Activated T-cell treated with anti-CD3 and anti-CD28 coated beads for 4 hours (primary cell): ENCODE measurements at places on chromosomes 1 and 21.

DNA sequence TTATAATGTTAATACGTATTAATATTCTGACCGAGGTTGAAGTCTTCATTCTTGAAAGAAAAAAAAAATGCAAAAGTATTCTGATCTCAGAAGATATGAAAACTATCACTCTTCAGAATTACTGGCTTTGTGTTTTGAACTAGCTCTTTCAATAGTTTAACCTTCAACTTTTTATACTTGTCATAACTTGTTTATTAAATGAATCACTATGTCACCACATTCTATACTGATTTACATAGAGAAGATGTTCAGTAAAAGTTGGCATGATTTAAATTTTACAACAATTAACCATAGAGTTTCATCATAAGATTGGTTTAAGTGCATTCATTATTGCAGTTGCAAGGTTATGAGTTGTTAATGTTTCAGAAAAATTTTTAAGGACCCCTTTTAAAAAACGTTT is 57.3 kb downstream of the HS2ST1 start:
- no peak for DNase-seq

GRCh38 chr1:42835422-42835821 is 11.0 kb upstream of the ZNF691 start:
- DNase-seq, result no peak

DNA sequence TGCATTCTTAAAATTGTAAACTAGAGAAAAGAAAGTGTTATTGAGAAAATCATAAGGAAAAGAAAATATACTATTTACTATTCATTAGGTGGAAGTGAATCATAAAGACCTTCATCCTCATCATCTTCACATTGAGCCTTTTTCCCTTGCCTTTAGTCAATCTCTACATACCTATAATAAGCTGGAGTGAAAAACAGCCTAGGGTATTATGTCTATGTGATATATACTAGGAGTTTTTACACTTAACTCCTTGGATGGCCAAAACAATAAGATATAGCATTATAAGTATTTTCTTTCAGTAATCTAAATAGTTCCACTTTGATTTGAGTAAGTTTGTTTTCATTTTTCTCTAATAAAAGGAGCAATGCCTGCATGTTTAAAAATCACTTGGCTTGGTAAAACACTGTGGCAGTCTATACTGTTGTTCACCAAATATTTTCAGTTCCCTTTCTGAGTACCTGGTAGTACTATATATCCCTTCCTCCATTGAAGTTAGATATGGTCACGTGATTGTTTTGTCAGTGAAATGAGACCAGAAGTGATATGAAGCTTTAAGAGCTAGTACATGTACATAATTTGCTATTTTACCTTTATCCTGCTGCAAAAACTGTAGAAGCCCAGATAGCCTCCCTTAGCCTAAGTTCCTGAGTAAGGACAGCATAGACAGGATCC is 78.3 kb downstream of the CLEC20A start:
- no peak for DNase-seq

- no peak for DNase-seq
These were observed 2.9 kb downstream of the RCC2 start for GRCh38 chr1:17436380-17437174.

GRCh38 chr1:70382682-70383081 is 28.2 kb upstream of the ANKRD13C start:
- DNase-seq, result no peak

DNA sequence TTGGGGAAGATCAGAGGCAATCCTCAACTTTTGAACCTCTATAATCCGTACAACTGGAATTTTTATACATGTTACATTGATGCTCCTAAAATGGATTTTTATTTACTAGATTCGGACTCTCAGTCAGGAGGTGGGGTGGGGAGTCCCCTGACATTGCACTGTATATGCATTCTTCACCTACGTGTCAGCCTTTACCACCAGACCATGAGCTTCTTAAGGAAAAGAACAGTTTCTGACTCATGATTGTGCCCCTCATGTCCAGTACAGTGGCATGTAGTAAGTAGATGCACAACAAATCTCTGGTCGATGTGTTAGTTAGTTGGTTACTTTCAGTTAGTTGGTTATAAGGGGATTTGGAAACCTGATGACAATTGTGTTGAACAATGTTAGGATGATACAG is 15.4 kb downstream of the LPAR3 start:
- DNase-seq, result no peak

DNA sequence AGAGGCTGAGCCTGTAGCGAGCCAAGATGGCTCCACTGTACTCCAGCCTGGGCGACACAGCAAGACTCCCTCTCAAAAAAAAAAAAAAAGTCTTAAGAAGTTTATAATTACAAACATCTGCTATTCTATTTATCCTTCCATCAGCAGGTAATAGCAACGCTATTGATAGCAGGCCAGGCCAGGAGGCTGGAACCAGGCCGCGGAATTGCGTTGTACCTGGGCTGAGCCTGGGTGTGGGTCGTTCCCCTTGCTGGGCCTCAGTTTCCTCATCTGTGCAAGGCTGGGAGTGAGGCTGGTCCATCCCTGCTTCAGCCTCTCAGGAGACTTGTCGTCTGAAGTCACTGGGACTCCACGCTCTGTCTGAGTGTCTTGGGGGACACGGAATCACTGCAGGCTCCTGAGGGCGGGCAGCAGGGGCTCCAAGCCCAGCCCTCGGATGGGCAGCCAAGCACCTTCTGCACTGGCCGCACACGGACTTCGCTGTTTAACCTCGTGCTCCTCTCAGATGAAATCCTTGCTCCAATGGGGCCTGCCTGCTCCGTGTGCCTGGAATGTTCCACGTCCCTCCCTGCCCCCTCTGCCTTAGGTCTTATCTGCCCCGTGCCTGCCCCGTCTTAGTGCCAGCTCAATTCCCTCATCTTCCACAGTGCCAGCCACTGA is 103.9 kb upstream of the C1orf174 start:
- no peak for DNase-seq

DNA sequence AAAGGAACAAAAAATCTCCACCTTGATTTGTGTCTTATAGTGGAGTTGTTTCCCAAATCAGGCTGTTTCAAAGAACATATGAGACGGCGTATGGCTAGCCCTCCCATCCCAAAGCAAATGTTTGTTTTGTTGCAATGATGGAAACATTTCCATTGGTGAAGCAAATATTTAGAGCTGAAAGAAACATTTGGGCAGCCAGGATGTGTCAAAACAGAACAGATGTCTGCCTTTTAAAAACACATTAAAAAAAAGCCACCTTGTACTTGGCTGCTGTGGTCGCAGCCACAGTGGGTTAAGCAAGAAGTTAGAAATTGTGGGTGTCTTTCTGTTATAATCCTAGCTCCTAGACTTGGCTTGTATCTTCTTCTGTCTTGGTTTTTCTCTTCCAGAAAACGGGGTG is 116.3 kb downstream of the PEX14 start:
- no peak for DNase-seq

GRCh38 chr21:15301014-15301413 is 236.2 kb upstream of the NRIP1 start:
- no peak for DNase-seq

DNA sequence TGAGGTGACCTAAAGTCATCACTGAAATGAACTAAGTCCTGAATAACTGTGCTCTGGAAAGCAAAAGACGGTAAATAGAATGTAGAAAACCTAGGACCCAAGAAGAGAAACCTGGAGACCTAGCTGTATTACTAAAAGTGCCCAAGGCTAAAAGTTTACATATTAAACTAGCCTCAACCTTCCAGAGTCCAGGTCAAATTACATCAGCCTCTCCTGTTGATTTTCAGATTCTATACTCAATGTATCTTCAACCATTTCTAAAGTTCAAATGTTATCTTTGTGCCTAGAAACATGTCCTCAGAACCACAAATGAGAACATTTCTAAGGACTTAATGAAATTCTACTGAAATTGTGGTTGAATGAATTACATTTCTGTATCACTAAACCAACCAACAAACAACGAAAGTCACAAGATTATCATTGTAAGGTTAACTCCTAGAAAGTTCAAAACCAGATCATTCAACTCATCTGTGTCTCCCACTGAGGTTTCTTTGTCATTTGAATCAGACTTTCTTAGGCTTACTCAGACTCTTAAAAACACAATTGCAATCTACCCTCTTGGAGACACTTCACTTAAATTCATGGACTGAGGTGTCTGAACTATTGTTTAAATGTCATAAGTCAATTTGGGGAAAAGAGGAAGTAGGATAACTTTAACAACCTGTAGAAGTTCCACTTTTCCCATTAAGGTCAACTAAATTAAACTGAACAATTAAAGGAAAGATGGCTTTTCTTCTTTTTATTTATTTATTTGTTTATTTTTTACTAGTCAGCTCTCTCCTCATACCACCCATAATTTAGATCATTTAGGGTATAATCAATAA is 207.7 kb downstream of the BARHL2 start:
- no peak for DNase-seq

DNA sequence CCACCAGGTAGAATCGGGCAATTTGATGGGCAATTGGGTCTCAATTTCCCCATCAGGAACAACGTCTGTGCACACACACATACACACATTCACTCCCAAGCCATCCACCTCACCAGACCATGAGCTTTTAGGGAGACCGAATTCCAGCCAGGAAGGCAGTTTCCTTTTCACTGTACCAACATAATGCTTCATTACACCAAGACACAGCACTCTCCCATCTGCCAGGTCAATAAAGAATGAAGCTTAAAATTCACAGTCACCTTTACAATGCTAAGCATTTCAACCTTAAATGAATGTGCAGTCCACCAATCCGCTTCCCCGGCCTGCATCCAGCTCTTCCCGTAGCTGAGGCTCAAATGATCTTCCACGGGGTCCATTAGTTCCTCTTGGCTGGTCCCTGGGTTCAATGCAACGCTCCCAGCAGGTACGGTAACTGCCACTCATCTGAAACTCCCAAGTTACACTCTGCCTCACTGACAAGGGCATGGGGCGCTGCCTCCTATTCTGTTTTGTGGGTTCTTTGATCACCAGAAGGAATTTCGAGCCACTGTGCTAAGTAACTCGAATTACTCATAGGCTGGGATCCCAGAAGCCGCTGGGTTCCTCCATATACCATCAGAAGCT is 105.0 kb downstream of the SIM2 start:
- DNase-seq, result no peak
